Daoy (cell line): ENCODE measurements at places on chromosomes 4 and X. TPM values are rescaled to one million over a fixed set of nuclear protein-coding genes. Genes with fewer than 3 reads are reported as not detected.

DNA sequence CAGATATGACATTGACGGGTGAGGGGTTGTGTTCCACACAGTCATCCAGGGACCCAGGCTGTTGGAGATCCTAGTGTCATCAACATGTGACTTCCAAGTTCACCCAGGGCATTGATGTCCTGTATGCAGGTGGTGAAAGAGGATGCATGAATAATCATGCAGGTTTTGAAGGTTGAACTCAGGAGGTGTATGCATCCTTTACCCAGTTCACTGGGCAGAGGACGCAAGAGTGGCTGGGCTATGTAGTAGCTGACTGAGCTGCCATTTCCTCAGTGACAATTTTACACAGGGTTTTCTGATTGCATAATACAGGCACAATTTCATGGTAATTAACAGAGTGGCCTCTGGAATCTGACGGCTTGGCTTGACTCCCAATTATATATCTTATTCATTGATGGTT, 323.0 kb downstream of the HS3ST1 start:
- DNase-seq = no peak

- DNase-seq = no peak
These were observed 45.8 kb downstream of the ENOX2 start for GRCh38 chrX:130857207-130857606.

GRCh38 chr4:186593587-186593973, 38.2 kb upstream of the MTNR1A start:
- no peak for DNase-seq

RNF4 gene
- 89.0 and 137 TPM in 2 replicates for total RNA-seq

- DNase-seq = peak; percentile 25
These were observed 171.4 kb downstream of the GPC3 start for GRCh38 chrX:133813971-133814370.

ARX gene
- total RNA-seq = not detected in 2 replicates

ACE2 gene
- total RNA-seq = 1.3 TPM in 1 of 2 replicates, not detected in the other

GAGE12D gene
- total RNA-seq = not detected in 2 replicates
